ENCODE measurements at places on chromosomes 5 and 9. TPM values are rescaled to one million over a fixed set of nuclear protein-coding genes. Genes with fewer than 3 reads are reported as not detected.
A peak's percentile ranks its signal among the peaks of the same experiment; 100 is the strongest.

Gene AK8
- total RNA-seq, result 0.50 TPM

Gene TMEM232
- total RNA-seq, result 1.3 TPM

Gene SPINK4
- not detected for total RNA-seq

Gene HMHB1
- not detected for total RNA-seq

GRCh38 chr9:30459156-30459555 lies 1925.3 kb upstream of the ACO1 start:
- H3K27me3 ChIP-seq, result no peaks in the 10 kb centered on the region
- no peak overlapping the region for H3K4me3 ChIP-seq
- no peaks in the 10 kb centered on the region for H3K36me3 ChIP-seq
- H3K4me1 ChIP-seq, result no peaks in the 10 kb centered on the region
- DNase-seq, result no peak

GRCh38 chr9:123322273-123323195 lies 33.5 kb upstream of the CRB2 start:
- no peak for DNase-seq
- no peaks in the 10 kb centered on the region for H3K36me3 ChIP-seq

GRCh38 chr9:135533113-135533512 lies 11.9 kb downstream of the LCN1 start:
- peaks cover 10% of the 10 kb centered on the region for H3K4me1 ChIP-seq
- no peak for DNase-seq
- no peaks in the 10 kb centered on the region for H3K36me3 ChIP-seq

DNA sequence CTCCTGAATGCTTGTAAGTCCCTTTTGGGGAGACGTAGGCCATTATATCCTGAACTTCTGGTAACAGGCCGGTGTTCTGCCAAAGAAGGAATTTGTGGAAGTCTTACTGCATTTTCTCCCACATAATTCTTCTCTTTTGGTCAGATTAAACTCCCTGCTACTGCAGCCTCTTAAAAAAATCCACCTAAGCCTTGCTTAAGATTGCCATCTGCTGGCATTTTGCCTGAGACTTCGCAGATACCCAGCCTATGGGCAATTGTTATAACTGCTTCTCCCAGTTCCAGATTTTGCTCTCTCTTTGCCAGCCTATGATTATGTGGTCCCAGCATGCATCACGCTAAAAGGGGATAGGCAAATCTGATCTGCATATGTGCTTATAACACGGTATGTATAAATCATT lies 391.6 kb upstream of the CHD1 start:
- H3K4me3 ChIP-seq, result no peak overlapping the region
- no peak for DNase-seq
- H3K36me3 ChIP-seq, result no peaks in the 10 kb centered on the region
- H3K4me1 ChIP-seq, result no peaks in the 10 kb centered on the region
- H3K27me3 ChIP-seq, result no peaks in the 10 kb centered on the region
- H3K27ac ChIP-seq, result no peak overlapping the region

DNA sequence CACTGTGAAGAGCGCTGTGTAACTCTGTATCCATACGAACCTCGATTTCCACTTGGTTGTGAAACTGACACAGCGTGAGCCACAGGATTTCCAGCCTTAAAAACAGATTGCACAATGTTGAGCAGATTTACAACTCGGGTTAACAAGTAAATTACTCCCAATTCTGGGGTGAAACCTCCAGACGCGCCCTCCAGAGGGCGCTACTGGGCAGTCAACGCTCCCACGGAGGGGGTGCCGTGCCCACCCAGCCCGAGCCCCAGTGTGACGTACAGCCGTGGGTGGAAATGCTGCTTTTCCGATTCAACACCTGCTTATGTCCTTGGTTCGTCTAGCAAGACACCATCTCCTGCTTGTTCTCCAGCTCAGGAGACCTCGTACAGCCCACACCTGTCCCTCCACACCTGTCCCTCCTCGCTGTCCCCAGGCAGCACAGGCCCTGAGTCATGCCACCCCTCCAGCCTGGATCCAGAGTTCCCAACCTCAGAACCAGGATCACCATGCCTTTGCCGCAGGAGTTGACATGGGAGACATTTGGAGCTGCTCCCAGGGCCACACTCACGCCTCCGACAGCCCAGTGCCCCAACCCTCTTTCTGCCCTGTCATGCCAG lies 34.4 kb upstream of the SLC6A3 start:
- peak; percentile 65 for DNase-seq
- H3K4me3 ChIP-seq, result no peak overlapping the region
- H3K4me1 ChIP-seq, result peaks cover 5% of the 10 kb centered on the region
- no peaks in the 10 kb centered on the region for H3K27me3 ChIP-seq
- peaks cover 51% of the 10 kb centered on the region for H3K36me3 ChIP-seq
- peak overlapping the region; percentile 93 for H3K27ac ChIP-seq

DNA sequence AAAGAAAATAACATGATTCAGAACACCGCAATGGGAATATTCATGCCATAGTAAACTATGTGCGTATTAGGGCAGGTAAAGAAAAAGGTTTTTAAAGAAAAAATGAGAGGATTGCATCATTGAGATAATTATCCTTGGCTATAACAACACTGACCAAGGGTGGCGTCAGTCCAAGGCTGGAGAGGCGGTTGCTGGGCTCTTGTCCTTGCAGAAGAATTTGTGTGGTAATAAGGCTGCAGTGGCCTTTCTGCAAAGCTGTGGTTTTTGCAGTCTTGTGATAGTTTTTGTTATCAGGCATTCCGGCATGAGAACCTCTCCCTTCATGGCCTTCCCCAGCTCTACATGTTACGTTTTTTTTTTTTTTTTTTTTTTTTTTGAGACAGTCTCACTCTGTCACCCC lies 14.0 kb downstream of the BOD1 start:
- no peak overlapping the region for H3K27ac ChIP-seq
- H3K36me3 ChIP-seq, result peaks cover 45% of the 10 kb centered on the region
- H3K27me3 ChIP-seq, result no peaks in the 10 kb centered on the region
- H3K4me3 ChIP-seq, result no peak overlapping the region
- 0 out of 2 replicates have a peak, but pooled peaks cover 3% of the 10 kb centered on the region for H3K4me1 ChIP-seq

GRCh38 chr5:150082374-150082773 lies 4.0 kb downstream of the CSF1R start:
- H3K27ac ChIP-seq, result no peak overlapping the region
- peaks cover 17% of the 10 kb centered on the region for H3K4me1 ChIP-seq
- no peaks in the 10 kb centered on the region for H3K36me3 ChIP-seq
- no peak for DNase-seq
